ENCODE measurements at places on chromosomes 3 and 15.

DNA sequence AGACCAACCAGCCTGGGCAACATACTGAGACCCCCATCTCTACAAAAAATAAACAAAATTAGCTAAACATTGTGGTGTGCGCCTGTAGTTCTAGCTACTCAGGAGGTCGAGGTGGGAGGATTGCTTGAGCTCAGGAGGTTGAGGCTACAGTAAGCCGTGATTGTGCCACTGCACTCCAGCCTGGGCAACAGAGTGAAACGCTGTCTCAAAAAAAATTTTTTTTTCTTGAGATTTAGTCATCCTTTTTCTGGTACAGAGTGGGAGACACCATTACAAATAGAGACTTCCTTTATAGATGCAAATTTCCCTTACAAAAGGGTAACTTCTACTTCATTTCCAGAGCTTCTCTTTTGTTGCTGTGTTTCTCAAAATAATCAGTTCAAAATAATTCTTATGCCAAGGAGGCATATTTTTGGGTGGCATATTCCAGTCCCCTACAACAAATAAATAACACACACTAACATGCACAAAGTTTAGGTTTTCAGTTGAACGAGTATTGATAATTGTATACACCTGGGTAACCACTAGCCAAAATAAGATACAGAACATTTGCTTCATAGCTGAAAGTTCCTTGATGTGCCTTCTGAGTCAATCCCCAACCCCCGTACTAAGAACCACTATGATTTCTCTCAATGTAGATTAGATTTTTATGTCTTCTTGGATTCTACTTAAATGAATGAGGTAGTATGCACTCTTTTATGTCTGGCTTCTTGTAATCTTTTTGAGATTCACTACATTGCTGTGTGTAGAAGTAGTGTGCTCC lies 248.9 kb upstream of the PROK2 start:
- DNase-seq: no peak

DNA sequence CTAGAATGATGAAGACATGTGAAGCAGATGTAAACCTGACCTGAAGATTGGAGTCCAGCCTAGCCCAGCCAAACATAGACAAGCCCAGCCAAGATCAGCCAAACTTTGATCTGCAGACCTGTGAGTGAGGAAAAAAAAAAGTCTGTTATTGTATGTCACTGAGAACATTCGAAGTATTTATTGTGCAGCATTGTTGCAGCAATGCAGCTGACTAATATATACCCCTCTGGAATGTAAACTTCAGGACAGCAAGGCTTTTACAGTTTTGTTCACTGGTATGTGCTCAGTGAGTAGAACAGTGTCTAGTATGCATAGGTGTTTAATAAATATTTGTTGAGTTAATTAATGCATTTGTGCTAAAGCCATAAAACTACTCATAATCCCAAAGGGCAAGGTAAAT lies 23.4 kb downstream of the TMEM202 start:
- no peak for DNase-seq

DNA sequence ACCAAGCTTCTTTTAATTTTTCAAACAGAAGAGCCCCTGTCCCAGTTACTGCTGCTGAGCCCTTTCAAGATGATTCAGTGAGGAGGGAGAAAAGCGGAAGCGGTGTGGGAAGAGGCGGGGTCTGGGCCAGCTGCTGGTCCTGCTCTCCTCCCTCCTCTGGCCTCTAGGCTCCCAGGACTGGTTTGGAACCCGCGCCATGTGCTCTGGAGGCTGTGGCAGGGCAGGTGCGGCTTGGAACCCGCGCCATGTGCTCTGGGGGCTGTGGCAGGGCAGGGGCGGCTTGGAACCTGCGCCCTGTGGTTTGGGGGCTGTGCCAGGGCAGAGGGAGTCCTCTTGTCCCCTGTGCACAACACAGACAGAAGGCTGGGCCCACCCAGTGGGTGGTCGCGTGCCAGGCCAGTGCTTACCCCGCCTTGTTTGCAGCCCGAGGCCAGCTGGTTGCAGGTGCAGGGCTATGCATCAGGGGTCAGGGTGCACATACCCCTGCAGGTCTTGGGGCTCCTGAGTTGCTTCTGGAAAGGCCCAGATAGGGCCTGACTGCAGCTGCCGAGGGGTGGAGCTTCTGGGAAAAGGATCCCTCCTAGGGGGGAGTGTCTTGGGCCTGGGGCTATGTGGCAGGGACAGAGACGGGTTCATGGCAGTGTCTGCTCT lies 12.2 kb downstream of the ALG1L2 start:
- no peak for DNase-seq

DNA sequence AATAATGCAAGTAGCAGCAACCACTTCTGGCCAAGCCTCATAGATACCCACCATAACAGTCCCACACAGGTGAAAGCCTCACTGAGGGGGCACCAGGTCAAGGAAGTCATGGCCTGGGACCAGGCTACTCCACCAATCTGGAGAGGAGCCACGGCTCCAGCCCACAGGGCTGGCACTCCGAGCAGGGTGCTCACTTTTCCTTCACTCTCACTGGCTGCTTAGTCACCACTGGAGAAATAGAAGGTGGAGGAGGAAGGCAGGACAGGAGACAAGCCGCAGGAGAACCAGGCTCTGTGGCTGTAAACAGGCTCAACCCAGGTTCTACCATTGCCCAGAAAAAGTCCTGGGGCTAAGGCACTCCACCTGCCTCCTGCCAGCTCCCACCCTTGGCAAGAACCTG lies 1.2 kb downstream of the USP19 start:
- no peak for DNase-seq

GRCh38 chr3:103167850-103168249 lies 733.0 kb downstream of the ZPLD1 start:
- no peak for DNase-seq

DNA sequence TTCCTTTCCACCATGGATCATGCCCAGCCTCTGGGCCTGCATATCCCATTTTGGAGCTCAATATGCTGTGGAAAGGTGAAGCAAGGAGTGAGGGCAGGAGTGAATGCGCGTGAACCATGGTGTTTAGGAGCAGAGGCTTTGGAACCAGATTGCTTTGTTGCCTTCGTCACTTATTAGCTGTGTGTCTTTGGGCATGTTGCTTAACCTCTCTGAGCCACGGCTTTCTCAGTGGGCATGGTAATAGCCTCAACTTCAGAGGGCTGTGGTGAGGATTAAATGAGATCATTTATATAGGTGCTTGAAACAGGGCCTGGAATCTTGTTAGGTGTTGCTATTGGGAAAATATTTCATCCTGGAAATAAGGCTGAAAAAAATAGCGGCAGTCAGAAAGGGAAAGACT lies 129.7 kb downstream of the WNT7A start:
- DNase-seq: no peak

DNA sequence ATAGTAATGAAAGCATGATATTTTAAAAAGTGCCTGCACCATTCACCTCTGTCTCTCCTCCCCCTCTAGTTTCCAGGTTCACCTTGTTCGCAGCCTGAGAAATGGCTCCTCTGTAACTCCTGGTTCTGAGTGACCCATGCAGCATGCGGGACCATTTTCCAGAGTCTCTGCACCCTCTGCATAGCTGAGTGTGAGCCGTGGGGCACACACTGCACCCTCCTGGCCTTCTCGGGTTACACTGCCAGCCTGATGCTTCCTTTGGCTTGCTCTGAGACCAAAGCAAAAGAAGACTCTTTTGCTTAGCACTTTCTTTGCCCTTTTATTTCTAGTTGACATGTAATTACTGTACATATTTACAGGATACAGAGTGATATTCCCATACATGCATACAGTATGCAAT lies 287.3 kb downstream of the GABRG3 start:
- DNase-seq: no peak

- DNase-seq: no peak
Measured at GRCh38 chr3:48661501-48662144, 1.1 kb downstream of the CELSR3 start.

DNA sequence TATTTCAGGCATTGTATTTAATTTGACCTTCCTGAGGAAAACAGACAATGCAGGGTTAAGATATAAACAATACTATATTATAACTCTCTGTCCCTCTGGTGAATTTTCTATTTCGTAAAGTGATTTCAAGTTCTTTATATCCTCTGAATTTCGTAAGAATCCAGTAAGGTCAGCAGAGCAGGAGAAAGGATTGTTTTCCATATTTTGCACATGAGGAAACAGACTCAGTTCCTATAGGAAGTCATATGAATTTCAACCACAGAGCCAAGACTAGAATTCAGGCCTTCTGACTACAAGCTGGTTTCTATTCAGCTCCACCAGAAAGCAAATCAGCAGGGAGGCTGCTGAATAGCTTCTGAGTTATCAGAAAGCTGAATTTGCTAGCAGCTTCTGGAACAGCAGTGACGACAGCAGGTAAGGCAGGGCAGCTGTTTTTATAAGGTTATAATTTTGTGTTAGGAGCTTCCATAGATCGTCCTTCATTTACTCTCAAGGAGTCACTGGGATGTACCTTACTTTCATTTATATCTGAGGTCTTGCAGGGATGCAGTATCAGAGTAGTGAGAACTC lies 11.1 kb upstream of the PLAAT1 start:
- DNase-seq: no peak

DNA sequence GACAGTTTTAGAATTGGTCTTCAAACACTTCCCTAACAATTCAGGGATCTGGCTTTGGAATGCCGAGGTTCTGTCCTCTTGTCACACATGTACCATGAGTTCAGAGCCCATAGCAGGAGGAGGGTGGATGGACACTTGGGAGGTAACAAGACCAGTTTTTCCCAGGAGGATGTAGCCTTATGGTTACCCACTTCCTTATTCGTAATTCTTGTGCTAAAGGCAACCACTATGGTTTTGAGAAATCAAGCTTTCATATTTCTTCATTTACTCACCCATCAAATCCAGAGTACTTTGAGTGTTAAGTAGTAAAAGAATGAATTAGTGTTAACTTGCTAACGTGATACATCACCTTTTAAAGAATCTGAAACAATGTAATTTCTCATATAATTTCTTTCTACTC lies 479.6 kb upstream of the ALCAM start:
- no peak for DNase-seq

DNA sequence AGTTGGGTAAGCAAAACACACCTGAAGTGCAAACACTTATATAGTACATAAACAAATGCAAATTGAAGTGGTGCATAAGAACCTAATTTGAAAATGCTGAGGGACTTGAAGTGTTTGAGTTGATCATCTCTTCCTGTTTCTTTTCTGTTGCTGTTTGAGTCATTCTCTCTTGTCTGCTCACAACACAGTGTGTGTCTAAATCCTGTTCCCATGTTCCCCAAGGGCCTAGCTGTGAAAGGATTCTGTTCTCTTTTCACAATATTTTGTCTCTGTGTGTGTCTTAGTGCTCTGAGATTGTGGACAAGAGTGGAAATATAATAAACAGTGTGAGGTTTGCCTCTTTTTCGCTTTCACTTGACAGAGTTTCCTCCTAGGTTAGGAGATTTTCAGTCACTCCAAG lies 6.1 kb downstream of the CD96 start:
- DNase-seq: no peak

DNA sequence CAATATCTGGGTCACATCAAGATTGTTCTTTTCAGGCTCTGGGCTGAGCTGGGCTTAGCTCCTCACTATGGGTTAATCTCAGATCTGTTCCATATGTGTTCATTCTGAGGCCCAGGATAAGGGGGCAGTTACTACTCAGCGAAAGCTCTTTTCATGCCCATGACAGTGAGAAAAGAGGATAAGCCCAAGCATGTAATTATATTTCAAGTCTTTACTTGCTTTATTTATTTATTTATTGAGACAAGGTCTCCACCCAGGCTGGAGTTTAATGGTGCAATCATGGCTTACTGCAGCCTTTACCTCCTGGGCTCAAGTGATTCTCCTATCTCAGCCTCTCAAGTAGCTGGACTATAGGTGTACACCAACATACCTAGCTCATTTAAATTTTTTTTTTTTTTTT lies 44.7 kb upstream of the SELENOK start:
- DNase-seq: no peak

DNA sequence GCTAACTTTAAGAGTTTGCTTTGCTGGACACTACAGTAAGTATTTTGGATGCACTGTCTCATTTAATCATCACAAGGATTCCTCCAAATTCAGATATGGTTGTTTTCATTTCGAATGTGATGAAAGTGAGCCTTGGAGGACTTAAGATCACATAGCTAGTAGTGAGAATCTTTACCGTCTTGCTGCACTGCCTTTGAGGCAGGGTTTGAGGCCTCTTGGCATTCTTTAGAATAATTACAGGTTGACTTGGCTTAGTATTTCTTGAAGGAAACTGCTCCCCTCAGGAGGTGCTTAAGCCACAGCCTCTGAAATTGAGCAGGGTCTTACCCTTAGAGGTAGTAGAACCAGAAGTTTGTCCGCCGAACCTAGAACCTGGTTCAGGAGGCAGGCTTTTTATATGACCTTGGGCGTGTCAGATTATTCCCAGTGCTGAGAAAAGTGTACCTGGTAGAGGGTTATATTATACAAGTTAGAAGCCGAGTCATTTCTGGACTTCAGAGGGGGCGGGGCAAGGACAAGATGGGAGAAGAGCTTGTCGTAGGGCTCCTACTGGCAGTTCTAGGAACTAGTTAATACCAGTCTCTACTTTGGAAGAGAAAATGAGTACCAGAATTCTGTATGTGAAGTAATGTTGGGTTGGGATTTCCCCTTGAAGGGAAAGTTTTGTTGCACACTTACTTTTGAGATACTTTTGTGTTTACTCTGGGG lies 1.1 kb downstream of the TFG start:
- DNase-seq: peak; percentile 71

DNA sequence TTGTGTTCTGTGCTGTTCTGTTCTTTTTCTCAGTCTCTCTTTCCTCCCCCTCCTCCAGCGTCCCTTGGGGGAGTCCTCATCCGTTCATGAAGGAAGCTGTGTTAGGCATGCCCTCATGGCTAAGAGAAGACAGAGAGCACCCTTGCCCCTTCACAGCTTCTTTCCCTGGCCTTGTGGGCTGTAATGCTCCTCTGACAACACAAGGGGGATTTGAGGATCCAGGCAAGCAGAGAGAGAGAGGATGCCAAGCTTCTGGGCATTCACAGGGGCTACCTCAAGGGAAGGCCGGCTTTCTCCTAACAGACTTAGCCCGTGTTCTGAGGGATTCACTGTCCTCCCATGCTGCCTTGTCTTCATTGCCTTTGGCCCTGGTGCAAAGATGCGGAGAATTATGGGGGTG lies 389.5 kb downstream of the LRTM1 start:
- no peak for DNase-seq

GRCh38 chr3:135226057-135226456 lies 431.0 kb downstream of the EPHB1 start:
- no peak for DNase-seq

- DNase-seq: no peak
Measured at GRCh38 chr15:78033864-78034263, 43.6 kb downstream of the TBC1D2B start.
